ENCODE measurements at places on chromosomes 5 and 9. TPM values are rescaled to one million over a fixed set of nuclear protein-coding genes. Genes with fewer than 3 reads are reported as not detected.

Gene TSSK1B
- total RNA-seq = not detected

Gene TMEM174
- total RNA-seq = not detected

Gene ARID3C
- total RNA-seq = not detected

Gene IL13
- not detected for total RNA-seq

Gene LHX3
- total RNA-seq = not detected

Gene PCDHB2
- total RNA-seq = 7.0 TPM

Gene MAMDC4
- total RNA-seq = 0.63 TPM

Gene MOB3B
- total RNA-seq = not detected

Gene FOXD4
- not detected for total RNA-seq

Gene PRRX2
- 20.1 TPM for total RNA-seq

Gene RARS1
- 483 TPM for total RNA-seq

Gene PCDHB3
- total RNA-seq = not detected

Gene PCDHGB3
- not detected for total RNA-seq

Gene GALNT12
- total RNA-seq = 0.22 TPM

Gene INSYN2B
- total RNA-seq = 7.8 TPM

Gene STPG3
- not detected for total RNA-seq

Gene LMX1B
- 1.6 TPM for total RNA-seq

Gene PIP5K1B
- not detected for total RNA-seq

Gene EGR1
- not detected for total RNA-seq

Gene NOXA1
- total RNA-seq = not detected

Gene TPPP
- total RNA-seq = not detected

Gene PCDHB13
- total RNA-seq = 0.40 TPM

Gene HOMER1
- total RNA-seq = 12.0 TPM
